ENCODE measurements at places on chromosomes 2 and 18. TPM values are rescaled to one million over a fixed set of nuclear protein-coding genes. Genes with fewer than 3 reads are reported as not detected.
A peak's percentile ranks its signal among the peaks of the same experiment; 100 is the strongest.

Gene HOXD12
- polyA plus RNA-seq = not detected

DNA sequence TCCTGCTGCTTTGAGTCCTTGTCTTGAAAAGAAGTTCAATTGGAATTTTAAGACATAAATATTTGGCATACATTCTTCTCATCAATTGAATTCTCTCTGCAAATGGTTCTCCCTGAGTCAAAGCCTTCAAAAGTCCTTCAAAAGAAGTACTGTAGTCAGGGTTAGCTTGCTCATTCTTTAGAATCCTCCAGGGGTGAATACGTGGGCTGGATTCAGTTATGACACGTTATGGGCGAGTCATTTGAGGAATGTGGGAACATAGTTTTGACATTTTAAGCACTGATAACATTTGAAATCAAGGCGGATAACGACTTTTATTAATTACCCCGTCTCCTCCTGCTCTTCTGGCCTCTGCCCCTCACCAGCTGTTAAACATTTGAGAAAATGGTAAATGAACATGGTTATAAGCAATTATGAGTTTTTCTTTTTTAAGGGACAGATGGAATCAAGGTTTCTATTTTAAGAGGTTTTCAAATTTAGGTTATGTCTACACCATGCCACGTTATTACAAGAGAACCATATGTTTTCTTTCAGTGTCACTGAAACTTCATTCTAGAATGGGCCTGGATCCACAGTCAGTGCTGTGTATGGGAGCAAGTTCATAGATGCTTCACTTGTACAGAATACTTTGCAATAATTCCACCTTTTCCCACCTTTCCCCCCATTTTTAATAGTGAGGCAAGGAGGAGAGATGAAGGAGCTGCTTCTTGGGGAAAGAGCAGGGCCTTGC is 273.1 kb downstream of the TSN start:
- peak; percentile 80 for DNase-seq

DNA sequence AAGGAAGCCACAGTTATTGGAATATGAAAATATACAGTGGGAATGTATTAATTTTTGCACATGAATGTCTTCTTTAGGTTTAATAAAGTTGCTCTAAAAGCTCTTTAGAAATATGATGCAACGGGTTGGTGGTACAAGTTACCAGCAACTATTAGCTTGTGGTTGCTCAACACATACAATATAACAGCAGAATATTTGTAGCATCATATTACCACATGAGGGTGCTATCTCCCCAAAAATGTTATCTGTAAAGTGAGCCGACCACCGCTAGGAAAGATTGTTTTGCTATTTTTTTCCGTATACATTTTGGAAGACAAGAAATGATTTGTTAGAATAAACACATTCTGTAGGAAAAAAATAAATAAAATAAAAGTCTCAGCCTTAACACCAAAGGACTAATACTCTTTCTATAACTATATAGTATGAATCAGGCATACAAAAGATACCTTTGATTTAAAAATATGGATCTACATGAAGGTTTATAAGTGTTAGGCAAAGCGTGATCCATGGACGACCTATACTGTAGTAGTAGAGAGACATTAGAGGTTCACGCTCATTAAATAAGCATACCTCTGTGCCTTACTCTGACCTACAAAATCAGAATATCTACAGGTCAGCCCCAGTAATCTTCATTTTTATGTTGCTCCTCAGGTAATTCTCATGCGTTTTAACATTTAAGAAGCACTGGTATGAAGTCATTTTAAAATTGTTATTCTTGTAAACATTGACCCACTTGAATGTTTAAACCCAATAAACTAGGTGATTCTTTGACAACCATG is 1110.6 kb upstream of the ACVR2A start:
- peak; percentile 1 for DNase-seq

Gene FOXI3
- not detected for polyA plus RNA-seq

DNA sequence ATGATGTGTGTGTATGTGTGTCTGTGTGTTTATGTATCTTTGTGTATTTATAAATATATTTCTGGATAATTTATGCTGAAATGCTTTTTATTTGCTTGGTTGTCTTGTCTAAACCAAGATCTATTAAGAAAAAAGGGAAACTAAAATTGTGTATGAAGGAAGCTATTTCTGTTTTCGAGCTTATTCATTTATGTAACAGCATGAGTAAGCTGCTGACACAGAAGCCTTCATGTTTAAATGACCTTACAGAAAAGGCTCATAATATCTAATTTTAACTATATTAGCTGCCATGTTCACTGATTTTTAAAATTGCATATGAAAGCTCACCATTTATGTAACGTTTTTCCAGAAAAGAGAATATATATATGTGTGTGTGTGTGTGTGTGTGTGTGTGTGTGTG is 392.8 kb downstream of the PTH2R start:
- no peak for DNase-seq

- no peak for DNase-seq
Observed at GRCh38 chr18:62354151-62354550, 29.0 kb downstream of the TNFRSF11A start.

Gene CFAP65
- polyA plus RNA-seq = not detected

- DNase-seq = peak; percentile 33
Observed at GRCh38 chr2:162075689-162076132, 1.7 kb upstream of the DPP4 start.

Gene LYG2
- polyA plus RNA-seq = not detected

- DNase-seq = no peak
Observed at GRCh38 chr2:43423941-43424261, 171.9 kb downstream of the THADA start.

Gene SCN9A
- polyA plus RNA-seq = 38.8 TPM

Measured in BJ (cell line).